ENCODE measurements at places on chromosomes 5 and 9. TPM values are rescaled to one million over a fixed set of nuclear protein-coding genes. Genes with fewer than 3 reads are reported as not detected.
A peak's percentile ranks its signal among the peaks of the same experiment; 100 is the strongest.

GRCh38 chr9:80649496-80649895 is 1039.9 kb downstream of the TLE1 start:
- DNase-seq: no peak

GRCh38 chr9:97675655-97676054 is 21.5 kb downstream of the XPA start:
- no peak for DNase-seq

GRCh38 chr5:174560861-174561260 is 163.5 kb upstream of the MSX2 start:
- no peak for DNase-seq

- DNase-seq: peak; percentile 19
These were observed 218.4 kb upstream of the MVB12B start for GRCh38 chr9:126108240-126108639.

DNA sequence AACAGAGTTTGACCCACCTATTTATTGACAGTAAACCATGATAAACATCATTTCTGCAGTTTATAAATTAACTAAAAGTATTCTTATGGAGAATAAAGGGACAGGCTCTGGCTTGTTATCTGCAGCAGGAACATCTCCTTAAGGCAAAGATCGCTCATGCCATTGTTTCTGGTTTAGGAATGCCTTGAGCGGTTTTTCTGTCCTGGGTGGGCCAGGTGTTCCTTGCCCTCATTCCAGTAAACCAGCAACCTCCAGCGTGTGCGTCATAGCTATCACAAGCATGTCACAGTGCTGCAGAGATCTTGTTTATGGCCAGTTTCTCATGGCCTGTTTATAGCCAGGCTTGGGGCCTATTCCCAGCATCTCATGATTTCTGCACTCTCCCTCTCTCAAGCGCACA is 521.7 kb downstream of the HINT1 start:
- DNase-seq: no peak

GRCh38 chr5:13674391-13674790 is 270.1 kb downstream of the DNAH5 start:
- DNase-seq: no peak

DNA sequence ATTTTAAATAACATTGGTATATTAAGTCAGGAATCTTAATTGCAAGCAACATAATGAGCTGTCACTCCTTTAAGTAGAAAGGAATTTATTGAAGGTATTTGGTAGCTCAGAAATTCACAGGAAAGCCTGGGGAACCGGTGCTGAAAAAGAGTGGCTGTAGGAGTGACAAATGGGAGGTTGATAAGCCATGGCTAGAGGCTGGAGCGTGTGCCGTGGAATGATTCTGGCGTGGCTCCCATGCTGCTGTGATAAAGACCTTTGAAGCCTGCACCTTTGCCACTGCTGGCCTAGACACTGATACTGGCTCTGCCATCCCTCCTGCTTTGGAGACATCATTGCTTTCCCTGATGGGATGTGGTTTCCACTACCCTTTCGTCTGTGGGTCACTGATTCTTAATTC is 65.7 kb upstream of the ATG10 start:
- DNase-seq: no peak

The CDH9 gene
- 21.8 TPM for polyA plus RNA-seq

The NEUROG1 gene
- not detected for polyA plus RNA-seq

The DMRT3 gene
- 1.5 TPM for polyA plus RNA-seq
